ENCODE measurements at places on chromosomes 11 and 22.

- no peak for DNase-seq
Observed at GRCh38 chr11:48066881-48067800, 86.8 kb downstream of the PTPRJ start.

GRCh38 chr11:9732453-9732852 is 68.6 kb downstream of the SWAP70 start:
- no peak for DNase-seq

- no peak for DNase-seq
Observed at GRCh38 chr11:25691959-25692358, 640.0 kb upstream of the ANO3 start.

DNA sequence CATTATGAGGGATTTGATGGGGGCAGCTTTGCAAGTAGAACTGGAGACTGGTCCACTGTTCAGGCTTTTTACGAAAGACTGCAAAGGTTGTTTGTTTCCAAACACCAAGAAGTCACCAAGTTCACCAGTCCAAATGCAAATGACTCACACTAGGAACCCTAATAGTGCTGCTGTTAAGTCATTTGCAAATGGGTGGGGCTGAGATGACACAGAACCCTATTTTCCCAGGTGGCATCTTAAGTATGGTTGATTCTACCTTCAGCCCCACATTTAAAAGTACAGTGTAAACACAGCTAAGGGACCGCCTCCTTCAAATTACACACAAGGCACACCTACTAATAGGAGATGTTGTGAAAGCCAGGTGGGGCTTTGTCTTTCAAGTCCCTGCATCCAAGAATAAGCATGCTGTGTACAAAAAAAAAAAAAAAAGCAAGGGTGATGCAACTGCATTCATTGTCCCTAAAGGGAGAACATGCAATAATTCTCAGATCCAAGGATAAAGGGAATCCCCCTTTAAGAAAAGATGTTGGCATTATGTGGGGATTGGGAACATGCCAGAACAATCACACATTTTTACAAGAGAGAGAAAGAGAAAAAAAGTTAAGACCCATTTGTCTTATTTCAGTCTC is 27.3 kb downstream of the BDNF start:
- DNase-seq, result no peak

- DNase-seq, result no peak
Observed at GRCh38 chr11:81220146-81220895, 1513.3 kb downstream of the FAM181B start.

- DNase-seq, result no peak
Observed at GRCh38 chr22:22977479-22978200, 90.0 kb downstream of the IGLL5 start.
